T-helper 17 cell (primary cell): ENCODE measurements at places on chromosomes 4 and X. TPM values are rescaled to one million over a fixed set of nuclear protein-coding genes. Genes with fewer than 3 reads are reported as not detected.

PNMA6F gene
- not detected for total RNA-seq

SH3BGRL gene
- 97.0 TPM for total RNA-seq

SLC26A1 gene
- not detected for total RNA-seq

GRCh38 chrX:13688384-13688957, 457 bp upstream of the RAB9A start:
- no peak for DNase-seq
- H3K27ac ChIP-seq: peak overlapping the region; percentile 88

GRCh38 chr4:106063009-106063408, 167.7 kb downstream of the NPNT start:
- H3K4me1 ChIP-seq: no peaks in the 10 kb centered on the region
- peaks cover 2% of the 10 kb centered on the region for H3K36me3 ChIP-seq
- H3K27ac ChIP-seq: no peak overlapping the region
- no peak for DNase-seq

DNA sequence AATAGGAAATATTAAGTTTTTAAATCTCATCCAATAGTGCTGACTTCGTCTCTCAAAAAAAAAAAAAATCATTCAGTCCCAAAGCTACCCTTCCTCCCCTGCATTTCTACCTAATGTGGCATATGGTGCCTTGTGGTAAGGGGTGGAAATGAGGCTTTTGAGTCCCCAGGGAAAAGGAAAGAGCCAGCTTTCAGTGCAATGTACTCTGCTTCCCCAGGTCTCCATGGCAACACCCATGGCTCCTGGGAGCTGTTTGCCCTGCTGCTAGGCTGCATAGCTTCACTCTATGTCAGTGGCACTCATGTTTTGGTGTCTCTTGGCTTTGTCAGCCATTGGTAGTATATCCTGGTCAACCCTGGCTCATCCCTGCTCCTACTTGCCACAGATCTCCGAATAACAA, 175.9 kb downstream of the SLC39A8 start:
- H3K27me3 ChIP-seq: no peaks in the 10 kb centered on the region
- H3K36me3 ChIP-seq: no peaks in the 10 kb centered on the region
- no peak overlapping the region for H3K4me3 ChIP-seq
- H3K4me1 ChIP-seq: no peaks in the 10 kb centered on the region
- H3K27ac ChIP-seq: no peak overlapping the region

GRCh38 chrX:1507511-1508463, 29.2 kb downstream of the P2RY8 start:
- H3K4me1 ChIP-seq: peaks cover 19% of the 10 kb centered on the region
- H3K27ac ChIP-seq: no peak overlapping the region

GRCh38 chrX:107576392-107576791, 51.9 kb upstream of the PRPS1 start:
- H3K36me3 ChIP-seq: no peaks in the 10 kb centered on the region
- H3K4me1 ChIP-seq: no peaks in the 10 kb centered on the region
- no peak overlapping the region for H3K27ac ChIP-seq

GRCh38 chrX:140701480-140701879, 8.1 kb upstream of the LINC00632 start:
- no peak overlapping the region for H3K27ac ChIP-seq
- no peaks in the 10 kb centered on the region for H3K4me1 ChIP-seq
- H3K27me3 ChIP-seq: no peaks in the 10 kb centered on the region
- no peaks in the 10 kb centered on the region for H3K36me3 ChIP-seq
- DNase-seq: no peak

DNA sequence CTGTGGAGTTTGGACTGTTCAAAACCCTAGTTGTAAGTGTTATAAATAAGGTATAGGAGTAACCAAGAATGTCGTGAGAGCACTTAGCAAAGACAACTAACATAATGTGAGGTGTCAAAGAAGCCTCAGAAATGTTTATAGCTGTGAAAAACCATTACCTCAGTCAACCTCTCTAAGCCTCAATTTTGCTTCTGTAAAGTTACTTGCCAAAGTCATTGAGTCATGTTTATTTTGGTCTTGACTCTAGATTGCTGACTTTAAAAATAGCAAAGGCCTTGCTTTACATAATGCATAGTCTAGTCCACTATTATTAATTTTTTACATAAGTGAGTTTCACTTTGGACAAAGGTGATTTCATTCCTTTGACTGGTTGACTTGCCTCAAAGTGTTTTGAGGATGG, 257.6 kb upstream of the CXXC4 start:
- no peak for DNase-seq
- H3K27ac ChIP-seq: no peak overlapping the region
- no peaks in the 10 kb centered on the region for H3K36me3 ChIP-seq
- no peak overlapping the region for H3K4me3 ChIP-seq
- no peaks in the 10 kb centered on the region for H3K27me3 ChIP-seq

GRCh38 chrX:70998411-70999027, 67.6 kb upstream of the SLC7A3 start:
- H3K4me3 ChIP-seq: no peak overlapping the region
- H3K27ac ChIP-seq: no peak overlapping the region
- no peak for DNase-seq
- H3K36me3 ChIP-seq: no peaks in the 10 kb centered on the region
- peaks cover 6% of the 10 kb centered on the region for H3K4me1 ChIP-seq

DNA sequence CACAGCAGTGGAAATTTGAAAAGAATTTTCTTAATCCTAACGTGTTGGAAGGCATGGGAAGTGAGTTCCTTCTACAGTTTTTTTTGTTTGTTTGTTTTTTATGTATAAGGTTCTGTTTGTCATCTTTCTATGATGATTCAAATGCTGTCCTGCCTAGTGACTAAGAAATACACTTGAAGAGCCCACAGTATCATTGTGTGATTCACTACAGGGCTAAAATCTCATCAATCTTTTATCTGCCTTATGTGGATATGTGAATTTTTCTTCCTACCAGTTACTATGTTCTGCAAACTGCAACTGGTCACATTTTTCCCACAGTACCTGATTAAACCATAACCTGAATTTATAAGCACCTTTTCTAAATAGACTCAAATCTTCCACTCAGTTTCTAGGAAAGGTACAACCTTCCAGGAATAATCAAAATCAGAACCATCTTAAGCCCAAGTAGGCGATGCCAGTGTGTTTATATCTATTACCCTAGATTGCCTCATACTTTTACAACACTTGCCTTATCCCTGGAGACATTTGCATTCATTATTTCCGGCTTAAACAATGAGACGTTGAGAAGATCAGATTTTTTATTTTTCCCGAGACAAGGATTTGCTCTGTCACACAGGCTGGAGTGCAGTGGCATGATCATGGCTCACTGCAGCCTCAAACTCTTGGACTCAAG, 214.6 kb upstream of the GALNT7 start:
- no peak overlapping the region for H3K4me3 ChIP-seq
- DNase-seq: no peak
- H3K27ac ChIP-seq: no peak overlapping the region
- H3K27me3 ChIP-seq: peaks cover 18% of the 10 kb centered on the region
- peaks cover 2% of the 10 kb centered on the region for H3K36me3 ChIP-seq
- no peaks in the 10 kb centered on the region for H3K4me1 ChIP-seq

- H3K36me3 ChIP-seq: no peaks in the 10 kb centered on the region
- no peak for DNase-seq
- no peak overlapping the region for H3K27ac ChIP-seq
- H3K27me3 ChIP-seq: no peaks in the 10 kb centered on the region
Measured at GRCh38 chrX:153537526-153538295, 20.3 kb downstream of the ATP2B3 start.

GRCh38 chrX:153029875-153030274, 26.4 kb upstream of the PNMA3 start:
- no peaks in the 10 kb centered on the region for H3K27me3 ChIP-seq
- no peaks in the 10 kb centered on the region for H3K36me3 ChIP-seq
- no peak overlapping the region for H3K4me3 ChIP-seq
- no peak overlapping the region for H3K27ac ChIP-seq
- peaks cover 5% of the 10 kb centered on the region for H3K4me1 ChIP-seq

ADAM29 gene
- total RNA-seq: not detected

RAB28 gene
- total RNA-seq: 8.4 TPM

GRCh38 chr4:31557437-31557836, 837.3 kb downstream of the PCDH7 start:
- H3K27me3 ChIP-seq: no peaks in the 10 kb centered on the region
- no peak overlapping the region for H3K4me3 ChIP-seq
- no peaks in the 10 kb centered on the region for H3K4me1 ChIP-seq
- H3K36me3 ChIP-seq: no peaks in the 10 kb centered on the region
- no peak overlapping the region for H3K27ac ChIP-seq

HELT gene
- total RNA-seq: not detected

DNA sequence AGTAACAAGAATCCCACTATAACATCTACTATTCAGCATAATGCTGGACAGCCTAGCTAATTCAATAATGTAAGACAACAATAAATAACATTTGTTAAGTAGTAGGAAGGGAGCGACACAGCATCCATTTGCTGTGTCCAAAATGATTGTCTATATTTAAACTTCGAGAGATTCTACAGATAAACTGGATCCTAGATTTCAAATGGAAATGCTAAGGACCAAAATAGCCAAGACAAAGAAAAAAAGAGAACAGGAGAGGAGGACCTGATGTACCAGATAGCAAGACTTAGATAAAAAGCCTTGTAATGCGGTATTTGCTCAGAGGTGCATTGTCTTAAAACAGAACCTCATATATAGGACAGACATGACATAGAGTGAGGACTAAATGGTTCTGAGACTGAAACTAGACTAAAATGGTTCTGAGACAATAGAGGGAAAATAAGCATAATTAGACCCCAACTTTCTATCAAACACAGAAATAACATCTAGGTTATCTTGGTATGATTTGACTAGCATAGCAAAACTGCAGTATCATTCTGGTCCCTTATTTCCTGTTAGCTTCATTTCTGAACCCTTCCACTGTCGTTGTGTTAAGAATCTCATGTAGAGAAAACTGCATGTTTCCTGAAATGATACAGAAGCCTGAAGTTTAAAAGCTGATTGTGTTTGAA, 3.8 kb downstream of the HPGDS start:
- H3K4me1 ChIP-seq: peaks cover 17% of the 10 kb centered on the region
- no peak for DNase-seq
- H3K36me3 ChIP-seq: no peaks in the 10 kb centered on the region
- no peaks in the 10 kb centered on the region for H3K27me3 ChIP-seq

GRCh38 chrX:65994519-65995506, 45.1 kb downstream of the VSIG4 start:
- no peak for DNase-seq
- H3K4me1 ChIP-seq: peaks cover 12% of the 10 kb centered on the region

- H3K27ac ChIP-seq: no peak overlapping the region
- peaks cover 8% of the 10 kb centered on the region for H3K4me1 ChIP-seq
- no peak overlapping the region for H3K4me3 ChIP-seq
- no peaks in the 10 kb centered on the region for H3K36me3 ChIP-seq
Measured at GRCh38 chr4:16078195-16078760, 5.5 kb downstream of the PROM1 start.

- H3K4me1 ChIP-seq: no peaks in the 10 kb centered on the region
- DNase-seq: no peak
- no peak overlapping the region for H3K4me3 ChIP-seq
- no peaks in the 10 kb centered on the region for H3K36me3 ChIP-seq
- H3K27ac ChIP-seq: no peak overlapping the region
Measured at GRCh38 chrX:68807818-68808217, 21.0 kb upstream of the EFNB1 start.

- peaks cover 24% of the 10 kb centered on the region for H3K4me1 ChIP-seq
- DNase-seq: no peak
- no peak overlapping the region for H3K4me3 ChIP-seq
- no peak overlapping the region for H3K27ac ChIP-seq
- H3K27me3 ChIP-seq: no peaks in the 10 kb centered on the region
- peaks cover 2% of the 10 kb centered on the region for H3K36me3 ChIP-seq
Measured at GRCh38 chrX:48472851-48473703, 2.9 kb upstream of the FTSJ1 start.

GPR119 gene
- total RNA-seq: not detected

GRCh38 chr4:176561368-176561767, 231.4 kb downstream of the VEGFC start:
- no peaks in the 10 kb centered on the region for H3K4me1 ChIP-seq
- no peak overlapping the region for H3K27ac ChIP-seq
- H3K27me3 ChIP-seq: no peaks in the 10 kb centered on the region
- H3K4me3 ChIP-seq: no peak overlapping the region

DNA sequence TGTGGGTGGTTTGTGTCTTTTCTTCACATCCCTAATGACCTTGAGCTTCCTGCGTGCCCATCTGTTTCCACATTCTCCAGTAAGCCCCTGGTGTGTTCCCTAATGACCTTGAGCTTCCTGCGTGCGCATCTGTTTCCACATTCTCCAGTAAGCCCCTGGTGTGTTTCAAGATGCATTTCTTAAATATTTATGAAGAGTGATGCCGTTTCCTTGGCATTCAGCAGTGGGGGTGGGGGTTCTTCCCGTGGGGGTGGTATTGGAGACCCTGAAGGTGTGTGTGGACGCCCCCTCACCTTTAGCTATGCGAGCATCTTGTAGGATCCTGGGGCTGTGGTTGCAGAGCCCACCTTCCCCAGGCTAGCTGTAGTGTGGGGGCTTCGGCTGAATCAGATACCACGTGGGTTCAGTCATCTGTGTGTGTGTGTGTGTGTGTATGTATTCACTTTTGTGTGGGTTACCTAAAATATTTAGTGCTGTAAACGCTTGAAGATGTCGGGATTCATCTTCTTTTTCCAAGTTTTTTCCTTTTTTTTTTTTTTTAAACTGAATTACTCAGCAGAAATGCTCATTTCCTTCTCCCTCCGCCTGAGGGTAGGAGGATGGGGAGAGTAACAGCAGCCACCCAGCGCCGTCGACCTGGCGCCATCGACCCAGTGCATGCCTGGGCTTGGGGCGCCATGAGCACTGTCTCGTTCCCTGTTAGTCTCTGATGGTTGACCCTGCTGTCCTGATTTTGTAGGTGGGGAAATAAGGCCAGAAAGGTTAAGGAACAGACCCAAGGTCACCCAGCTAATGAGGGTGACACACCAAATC, 9.9 kb downstream of the NSG1 start:
- DNase-seq: no peak
- no peaks in the 10 kb centered on the region for H3K27me3 ChIP-seq
- no peak overlapping the region for H3K4me3 ChIP-seq
- peaks cover 20% of the 10 kb centered on the region for H3K36me3 ChIP-seq

DNA sequence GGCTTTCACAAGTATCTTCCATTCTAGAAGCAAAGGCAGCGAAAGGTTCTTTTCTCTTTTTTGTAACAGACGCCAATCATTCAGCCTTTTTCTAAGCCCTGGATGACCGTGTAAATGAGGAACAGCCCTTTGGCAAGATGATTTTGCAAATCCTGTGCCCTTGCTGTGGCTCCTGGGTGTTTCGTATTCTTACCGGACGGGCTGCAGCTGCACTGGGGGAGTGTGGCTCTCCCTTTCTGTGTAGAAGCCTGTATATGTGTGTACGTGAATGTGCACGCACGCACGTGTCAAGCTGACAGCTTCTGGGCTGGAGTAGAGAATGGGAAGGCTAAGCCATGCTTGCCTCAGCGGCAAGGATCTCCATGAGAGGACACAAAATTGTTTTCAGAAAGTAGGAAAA, 8.2 kb downstream of the GRPEL1 start:
- no peak overlapping the region for H3K4me3 ChIP-seq
- H3K27ac ChIP-seq: no peak overlapping the region
- DNase-seq: no peak

DNA sequence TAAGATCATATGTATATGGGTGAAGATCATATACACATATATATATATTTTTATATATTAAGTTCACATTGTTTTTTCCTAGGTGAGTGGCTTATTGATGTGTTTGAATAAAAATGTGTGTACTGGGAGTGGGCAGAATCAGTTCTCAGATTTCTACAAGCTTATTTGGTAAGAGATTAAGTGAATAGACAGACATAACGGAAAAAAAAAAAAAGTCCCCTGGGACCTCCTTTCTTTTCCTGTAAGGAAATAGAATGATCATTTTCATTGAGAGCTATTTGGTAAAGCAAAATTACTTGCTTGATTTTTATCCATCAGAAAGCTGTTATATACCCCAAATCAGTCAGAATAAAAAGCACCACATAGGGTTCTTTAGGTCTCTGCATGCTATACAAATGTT, 597.7 kb downstream of the PCDH18 start:
- DNase-seq: no peak
- no peaks in the 10 kb centered on the region for H3K4me1 ChIP-seq
- no peaks in the 10 kb centered on the region for H3K36me3 ChIP-seq
- no peak overlapping the region for H3K27ac ChIP-seq
- no peak overlapping the region for H3K4me3 ChIP-seq
- H3K27me3 ChIP-seq: no peaks in the 10 kb centered on the region

MAGEC1 gene
- total RNA-seq: not detected
